ENCODE measurements at places on chromosomes 2 and 18.

DNA sequence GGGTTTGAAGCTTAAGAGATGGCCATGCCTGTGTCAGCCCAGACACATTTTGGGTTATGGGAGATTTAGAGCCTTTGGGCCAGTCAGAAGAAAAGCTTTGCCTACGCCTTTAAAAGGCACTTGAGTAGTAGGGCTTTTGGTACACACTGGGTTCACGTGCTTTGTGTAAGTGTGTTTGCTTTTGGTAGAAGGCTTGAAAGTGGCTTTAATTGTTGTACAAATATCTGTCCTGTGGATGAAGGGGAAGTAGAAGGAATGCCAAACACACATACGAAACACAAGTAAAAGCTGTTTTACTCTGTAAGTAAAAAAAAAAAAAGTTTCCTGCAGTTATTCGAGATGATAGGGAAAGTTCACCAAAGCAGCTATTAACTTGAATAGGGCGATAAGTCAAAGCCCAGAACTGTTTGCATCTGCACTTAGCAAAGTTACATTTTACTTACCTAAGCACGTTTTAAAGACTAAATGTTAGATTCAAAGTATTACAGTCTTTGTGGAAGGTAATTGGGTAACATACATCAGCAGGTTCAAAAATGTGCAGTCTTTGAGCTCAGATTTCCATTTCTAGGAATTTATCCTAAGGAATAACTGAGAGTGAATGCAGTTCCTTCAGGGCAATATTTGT is 75.4 kb downstream of the STK25 start:
- no peak for DNase-seq

GRCh38 chr2:200399046-200399445 is 92.6 kb downstream of the SPATS2L start:
- DNase-seq = no peak

DNA sequence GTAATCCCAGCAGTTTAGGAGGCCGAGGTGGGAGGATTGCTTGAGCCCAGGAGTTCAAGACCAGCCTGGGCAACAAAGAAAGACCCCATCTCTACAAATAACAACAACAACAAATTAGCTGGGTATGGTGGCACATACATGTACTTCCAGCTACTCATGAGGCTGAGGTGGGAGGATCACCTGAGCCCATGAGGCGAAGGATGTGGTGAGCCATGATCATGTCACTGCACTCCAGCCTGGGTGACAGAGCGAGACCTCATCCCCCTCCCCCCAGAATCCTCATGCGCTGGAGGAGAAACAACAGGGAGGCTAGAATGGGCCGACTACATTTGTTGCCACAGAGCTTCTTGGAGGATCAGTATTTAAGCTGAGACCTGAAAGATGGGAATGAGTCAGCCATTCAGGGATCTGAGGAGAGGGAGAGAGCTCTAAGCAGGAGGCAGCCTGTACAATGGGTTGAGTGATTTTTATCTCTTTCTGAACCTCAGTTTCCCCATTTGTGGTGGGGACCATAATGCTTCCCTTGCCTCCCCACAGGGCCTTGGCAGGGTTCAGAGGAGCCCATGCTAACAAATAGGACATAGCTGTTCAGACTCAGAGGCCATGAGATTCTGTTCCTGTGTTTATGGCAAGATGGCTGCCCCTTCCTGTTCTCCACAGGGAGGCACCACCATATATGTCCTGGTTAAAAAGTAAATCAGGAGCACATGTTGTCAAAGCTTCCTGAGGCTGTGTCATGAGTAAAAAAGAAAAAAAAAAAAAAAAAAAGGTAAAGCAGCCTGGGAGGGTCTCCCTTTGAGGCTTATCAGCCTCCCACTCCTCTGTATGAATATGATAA is 131.4 kb upstream of the HAAO start:
- no peak for DNase-seq

- DNase-seq = no peak
Observed at GRCh38 chr2:15773204-15773603, 167.1 kb upstream of the MYCN start.

GRCh38 chr2:78070693-78071092 is 548.5 kb upstream of the LRRTM4 start:
- DNase-seq = no peak

DNA sequence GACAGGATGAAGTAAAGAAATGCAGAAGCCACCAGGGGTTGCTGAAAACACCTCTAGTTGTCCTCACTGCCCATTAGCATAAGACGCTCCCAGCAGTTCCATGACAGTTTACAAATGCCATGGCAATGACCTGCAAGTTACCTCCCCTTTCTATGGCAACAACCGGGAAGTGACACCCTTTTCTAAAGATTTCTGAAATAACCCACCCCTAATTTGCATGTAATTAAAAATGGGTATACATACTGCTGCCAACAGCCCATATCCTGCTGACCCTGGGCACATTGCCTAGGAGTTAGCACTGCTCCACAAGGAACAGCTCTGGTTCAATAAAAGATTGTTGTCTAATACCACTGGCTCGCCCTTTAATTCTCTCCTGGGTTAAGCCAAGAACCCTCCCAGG is 178.3 kb upstream of the LRATD1 start:
- DNase-seq = no peak
